ENCODE measurements at places on chromosomes 4 and X.
A peak's percentile ranks its signal among the peaks of the same experiment; 100 is the strongest.

GRCh38 chr4:108940149-108940548, 177.3 kb upstream of the ETNPPL start:
- DNase-seq, result no peak

- no peak for DNase-seq
Observed at GRCh38 chr4:113316879-113317278, 267.4 kb downstream of the ANK2 start.

DNA sequence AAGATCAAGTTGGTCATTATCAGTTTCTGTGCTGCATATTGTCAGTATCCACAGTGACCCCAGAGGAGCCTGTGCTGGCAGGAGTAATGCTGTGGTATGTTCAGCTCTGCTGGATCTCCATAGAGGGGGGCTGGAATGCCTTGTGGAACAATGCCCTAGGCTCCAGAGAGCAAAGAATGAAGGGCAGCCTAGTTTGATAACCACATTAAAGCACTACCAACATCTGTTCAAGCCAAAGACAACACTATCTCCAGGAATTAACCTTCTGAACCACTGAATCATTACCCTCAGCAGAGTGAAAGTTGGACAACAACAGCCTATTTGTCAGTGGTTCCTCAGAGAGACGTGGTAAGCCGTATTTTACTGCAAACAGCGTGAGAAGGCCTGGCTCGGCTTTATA, 192.3 kb upstream of the CXorf66 start:
- no peak for DNase-seq

DNA sequence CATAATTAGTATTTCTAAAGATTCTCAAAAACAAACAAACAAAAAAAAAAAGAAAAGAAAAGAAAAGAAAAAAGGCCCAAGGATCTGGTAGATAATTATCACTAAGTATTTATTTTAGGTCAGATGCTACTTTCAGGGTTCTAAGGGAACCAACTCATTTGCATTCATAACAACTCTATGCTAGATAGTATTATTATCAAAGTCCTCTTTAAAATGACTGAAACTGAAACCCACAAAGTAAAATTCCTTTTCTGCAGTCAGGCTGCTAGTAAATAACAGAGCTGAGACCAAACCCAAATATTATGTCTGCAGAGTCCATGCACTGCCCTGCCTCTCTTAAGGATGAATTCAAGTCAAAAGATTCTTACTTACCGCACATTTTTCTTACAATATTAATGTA, 38.3 kb upstream of the MAPK10 start:
- no peak for DNase-seq

GRCh38 chrX:79371101-79371500, 4.0 kb upstream of the ITM2A start:
- no peak for DNase-seq

- DNase-seq, result no peak
Observed at GRCh38 chr4:72073816-72074215, 42.0 kb downstream of the NPFFR2 start.

DNA sequence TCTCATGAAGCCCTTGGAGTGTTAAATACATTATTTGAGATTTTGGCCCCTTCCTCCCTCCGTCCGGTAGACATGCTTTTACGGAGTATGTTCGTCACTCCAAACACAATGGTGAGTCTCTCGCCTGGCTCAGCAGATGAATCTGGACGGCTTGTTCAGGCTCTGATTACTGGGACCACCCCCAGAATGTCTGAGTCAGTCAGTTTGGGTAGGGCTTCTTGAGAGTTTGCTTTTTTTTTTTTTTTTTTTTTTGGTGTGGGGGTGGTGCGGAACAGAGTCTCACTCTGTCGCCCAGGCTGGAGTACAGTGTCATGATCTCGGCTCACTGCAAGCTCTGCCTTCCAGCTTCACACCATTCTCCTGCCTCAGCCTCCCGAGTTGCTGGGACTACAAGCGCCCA, 62.4 kb upstream of the MSANTD1 start:
- no peak for DNase-seq

GRCh38 chr4:9849538-9849920, 68.1 kb downstream of the DRD5 start:
- no peak for DNase-seq

DNA sequence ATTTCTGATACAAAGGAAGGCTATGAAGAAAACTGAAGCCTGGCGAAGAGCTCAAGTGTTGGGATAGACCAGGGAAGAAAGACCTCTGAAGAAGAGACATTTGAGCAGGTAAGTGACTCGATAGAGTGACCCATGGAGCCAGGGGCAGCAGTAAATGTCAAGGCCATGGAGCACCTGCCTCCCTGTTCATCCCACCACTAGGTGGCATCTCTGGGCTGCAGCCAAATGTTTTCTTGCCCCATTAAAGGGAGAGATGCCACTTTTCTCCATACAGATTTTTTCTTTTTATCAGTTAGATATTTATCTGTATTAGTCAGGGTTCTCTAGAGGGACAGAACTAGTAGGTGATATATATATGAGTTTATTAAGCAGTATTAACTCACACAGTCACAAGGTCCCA, 4.9 kb upstream of the ZNF81 start:
- peak; percentile 51 for DNase-seq

GRCh38 chr4:77263247-77263646, 106.2 kb downstream of the CCNG2 start:
- no peak for DNase-seq

DNA sequence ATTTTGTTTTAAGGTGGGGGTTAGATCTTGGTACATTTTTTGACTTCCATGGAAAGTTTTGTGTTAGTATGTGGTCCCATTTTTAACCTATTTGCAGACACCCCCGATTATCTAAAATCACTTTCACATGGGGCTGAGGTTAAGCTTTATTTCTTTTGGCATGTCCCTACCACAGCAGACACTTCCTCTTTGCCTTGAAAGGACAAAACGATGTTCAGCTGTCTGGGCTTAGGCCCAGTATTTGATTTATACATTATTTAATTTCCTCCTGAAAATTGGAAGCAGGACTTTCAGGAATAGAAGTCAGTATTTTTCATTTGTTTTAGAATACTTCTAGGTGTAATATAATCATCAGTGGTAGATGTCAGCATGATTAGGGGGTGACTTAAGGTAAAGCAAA, 112.4 kb upstream of the SPRY1 start:
- no peak for DNase-seq

- no peak for DNase-seq
Observed at GRCh38 chr4:164212134-164212533, 541.8 kb upstream of the SMIM31 start.

DNA sequence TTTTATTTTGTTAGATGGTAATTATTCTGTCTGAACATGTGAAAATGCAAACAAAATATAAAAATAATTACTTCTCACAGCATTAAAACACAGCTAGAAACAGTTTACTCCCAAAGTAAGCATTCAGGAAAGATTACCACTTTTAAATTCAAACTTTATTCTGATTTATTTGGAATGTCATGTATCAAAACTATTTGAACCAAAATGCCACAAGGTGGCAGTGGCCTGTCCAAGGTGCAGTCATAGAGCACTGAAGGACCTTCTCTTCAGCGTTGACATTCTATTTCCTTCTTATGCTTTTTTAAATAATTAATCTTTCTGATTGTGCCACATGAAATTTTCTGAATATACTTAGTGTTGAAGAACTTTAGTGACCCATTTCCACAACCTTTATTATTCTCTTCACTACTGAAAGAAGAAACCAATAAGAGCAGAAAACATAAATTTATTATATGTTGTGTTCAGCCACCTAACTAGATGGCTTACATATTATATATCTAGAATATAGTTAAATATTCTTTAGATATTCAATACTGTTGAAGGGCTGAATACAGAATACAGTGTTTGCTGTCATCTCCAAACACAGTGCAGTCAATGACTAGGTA, 283.6 kb downstream of the CFAP299 start:
- no peak for DNase-seq

DNA sequence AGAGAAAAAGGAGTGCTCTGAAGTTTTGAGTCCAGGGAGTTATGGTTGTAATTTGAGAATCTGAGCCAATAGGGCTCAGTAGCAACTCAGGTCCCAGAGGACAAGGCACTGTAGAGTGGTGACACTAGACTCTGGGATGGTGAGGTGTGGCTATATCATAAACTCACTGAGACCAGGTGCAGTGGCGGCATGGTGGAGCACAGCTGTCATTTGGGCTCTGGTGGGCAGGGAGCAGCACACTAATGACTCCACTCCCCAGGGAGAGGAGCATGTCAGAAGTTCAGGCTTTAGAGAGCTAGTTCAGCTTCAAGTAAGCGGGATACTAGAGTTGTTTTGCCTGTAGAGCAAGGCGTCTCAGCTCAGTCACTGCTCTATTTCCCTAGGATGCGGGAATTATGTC, 165.4 kb upstream of the USP38 start:
- no peak for DNase-seq

DNA sequence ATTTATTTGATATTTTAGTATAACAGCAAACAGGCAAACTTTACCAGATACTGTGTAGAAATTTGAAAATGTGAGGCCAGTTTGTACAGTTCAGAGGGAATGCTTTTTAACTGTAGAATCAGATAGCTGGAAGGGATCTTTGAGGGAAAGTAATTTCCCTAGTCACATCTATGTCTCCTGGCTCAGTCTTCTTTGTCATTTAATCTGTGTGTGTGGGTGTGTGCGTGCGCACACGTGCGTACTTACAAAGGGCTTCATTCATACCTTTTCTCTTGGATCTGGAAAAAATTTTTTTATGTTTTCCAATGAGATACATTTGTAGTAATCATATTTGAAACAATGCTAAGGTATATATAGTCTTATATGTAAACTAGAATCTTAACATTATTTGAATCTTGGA, 44.6 kb downstream of the IL13RA1 start:
- no peak for DNase-seq

- DNase-seq, result no peak
Observed at GRCh38 chr4:54509057-54509456, 148.7 kb upstream of the KIT start.

- DNase-seq, result no peak
Observed at GRCh38 chrX:95733426-95733825, 951.2 kb upstream of the DIAPH2 start.

DNA sequence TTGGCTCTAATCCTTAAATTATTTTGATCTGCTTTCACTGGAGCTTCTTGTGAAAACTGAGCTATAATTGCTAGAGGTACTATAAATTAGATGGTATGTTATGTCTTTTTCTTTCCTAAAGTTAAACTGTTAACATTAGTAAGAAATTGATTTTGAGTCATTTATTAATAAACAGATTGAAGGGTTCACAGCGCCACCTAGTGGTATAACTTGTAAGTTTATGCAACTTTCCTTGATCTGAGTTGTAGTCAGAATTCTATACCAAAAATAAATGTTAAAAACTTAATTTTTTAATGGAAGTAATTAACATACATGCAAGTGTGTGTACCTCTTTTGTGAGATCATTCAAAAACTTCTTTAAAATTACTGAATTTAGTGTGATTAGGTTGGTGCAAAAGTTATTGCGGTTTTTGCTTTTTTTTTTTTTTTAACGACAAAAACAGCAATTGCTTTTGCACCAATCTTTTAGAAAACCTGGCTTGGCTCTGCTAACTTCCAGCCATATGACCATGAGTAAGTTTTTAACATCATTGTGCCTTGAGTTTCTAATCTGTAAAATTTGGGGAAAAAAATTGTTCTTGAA, 151.5 kb downstream of the CENPC start:
- DNase-seq, result no peak

DNA sequence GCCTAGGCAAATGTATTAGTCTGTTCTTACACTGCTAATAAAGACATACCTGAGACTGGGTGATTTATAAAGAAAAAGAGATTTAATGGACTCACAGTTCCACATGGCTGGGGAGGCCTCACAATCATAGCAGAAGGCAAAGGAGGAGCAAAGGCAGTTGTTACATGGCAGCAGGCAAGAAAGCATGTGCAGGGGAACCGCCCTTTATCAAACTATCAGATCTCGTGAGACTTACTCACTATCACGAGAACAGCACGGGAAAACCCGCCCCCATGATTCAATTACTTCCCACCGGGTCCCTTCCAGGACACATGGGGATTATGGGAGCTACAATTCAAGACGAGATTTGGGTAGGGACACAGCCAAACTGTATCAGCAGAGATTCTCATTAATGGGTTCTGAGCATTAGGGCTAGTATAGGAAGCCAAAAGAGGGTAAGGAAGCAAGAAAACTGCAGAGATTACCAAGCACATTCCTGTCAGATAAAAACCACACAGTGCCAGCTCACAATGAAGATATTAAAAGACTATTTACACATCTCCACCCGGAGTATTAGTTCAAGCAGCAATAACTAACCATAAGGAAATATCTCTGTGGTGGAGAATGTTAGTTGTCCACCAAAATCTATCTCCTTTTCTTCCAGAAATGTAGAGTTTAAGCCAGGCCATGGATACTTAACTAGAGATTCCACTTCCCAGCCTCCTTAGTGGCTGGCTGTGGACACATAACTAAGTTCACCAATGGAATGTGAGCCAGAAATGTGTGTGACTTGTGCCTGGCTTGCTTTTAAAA, 61.2 kb upstream of the HOPX start:
- DNase-seq, result no peak

DNA sequence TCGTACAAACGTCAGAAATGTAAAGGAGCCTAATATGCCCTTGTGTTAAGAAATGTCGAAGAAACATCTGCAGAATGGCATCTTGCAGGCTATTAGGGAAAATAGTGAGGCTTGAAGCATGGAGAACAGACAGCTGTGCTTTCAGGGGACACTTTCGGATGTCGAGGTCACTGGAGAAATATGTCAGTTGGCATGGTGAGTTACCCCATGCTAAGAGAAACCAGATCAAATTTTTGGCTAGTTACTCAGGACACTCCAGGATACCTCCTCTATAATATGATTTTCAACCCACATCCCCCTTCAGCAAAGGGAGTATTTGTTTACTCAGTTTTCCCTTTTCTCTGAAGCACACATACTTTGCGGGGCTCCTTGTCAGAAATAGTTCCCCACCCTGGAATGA, 171.4 kb downstream of the GPC3 start:
- no peak for DNase-seq

GRCh38 chrX:134144231-134144630, 92.8 kb upstream of the CCDC160 start:
- DNase-seq, result no peak

DNA sequence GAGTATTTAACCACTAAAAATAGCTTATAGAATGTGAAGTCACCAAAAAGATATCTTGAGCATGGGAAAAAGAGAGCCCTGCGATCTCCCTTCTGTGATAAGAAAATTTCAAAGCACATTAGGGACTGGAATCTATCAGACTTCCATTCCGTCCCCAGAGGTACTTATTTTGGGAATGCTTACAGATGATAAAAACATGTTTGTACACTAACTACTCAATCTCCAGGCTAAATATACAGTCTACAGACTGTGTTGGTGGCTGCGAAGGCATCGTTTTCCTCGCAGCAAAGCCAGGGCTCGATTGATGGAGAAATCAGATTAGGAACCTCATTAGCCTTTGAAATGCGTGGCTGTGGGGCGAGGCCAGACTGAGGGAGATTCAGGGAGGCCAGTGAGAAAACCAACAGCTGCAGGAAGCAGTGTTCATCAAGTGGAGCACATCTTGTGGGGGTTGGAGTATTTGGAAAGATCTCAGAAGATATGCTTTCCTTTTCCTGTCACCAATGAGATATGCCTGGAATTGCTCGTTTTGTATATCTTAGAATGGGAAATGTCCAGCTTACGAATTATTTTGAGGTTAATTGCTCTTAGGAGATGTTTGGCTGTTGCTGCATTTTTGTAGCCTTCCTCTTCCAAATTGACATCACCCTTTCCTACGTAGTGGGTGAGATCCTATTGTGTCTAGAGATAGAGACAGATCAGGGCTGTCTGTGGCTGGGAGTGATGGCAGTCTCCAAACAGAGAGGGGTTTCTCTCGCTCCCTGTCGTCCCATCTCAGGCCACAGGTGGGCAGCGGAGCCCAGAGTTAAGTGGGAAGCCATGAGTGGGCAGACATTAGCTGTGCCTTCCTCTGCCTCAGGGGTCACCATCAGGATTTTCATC, 224.9 kb upstream of the FAT1 start:
- no peak for DNase-seq
